Type B pancreatic cell (in vitro differentiated cells): ENCODE measurements at places on chromosomes 11 and 22. TPM values are rescaled to one million over a fixed set of nuclear protein-coding genes. Genes with fewer than 3 reads are reported as not detected.

DNA sequence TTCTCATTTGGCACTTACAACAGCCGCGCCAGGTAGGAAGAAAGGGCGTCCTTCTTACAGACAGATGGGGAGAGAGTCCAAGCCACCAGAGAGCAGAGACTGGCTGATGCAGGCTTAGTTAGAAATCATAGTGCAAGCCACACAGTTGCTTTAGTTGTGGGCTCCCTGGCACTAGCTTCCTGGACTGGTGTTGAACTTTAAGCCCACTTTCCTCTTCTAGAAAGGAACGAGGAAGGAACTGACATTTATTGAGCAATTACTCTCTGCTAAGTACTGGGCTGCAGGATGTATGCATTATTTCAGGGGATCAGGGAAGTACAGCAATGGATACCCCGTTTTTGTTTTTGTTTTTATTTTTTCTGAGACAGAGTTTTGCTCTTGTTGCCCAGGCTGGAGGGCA lies 3.0 kb downstream of the BACE1 start:
- H3K36me3 ChIP-seq, result no peaks in the 10 kb centered on the region
- H3K4me3 ChIP-seq, result peak overlapping the region; percentile 65
- DNase-seq, result no peak
- no peaks in the 10 kb centered on the region for H3K27me3 ChIP-seq
- H3K4me1 ChIP-seq, result peaks cover 21% of the 10 kb centered on the region

GRCh38 chr11:26783997-26784396 lies 62.1 kb upstream of the SLC5A12 start:
- H3K27ac ChIP-seq, result no peak overlapping the region
- no peaks in the 10 kb centered on the region for H3K4me1 ChIP-seq
- no peaks in the 10 kb centered on the region for H3K27me3 ChIP-seq
- H3K36me3 ChIP-seq, result no peaks in the 10 kb centered on the region

DNA sequence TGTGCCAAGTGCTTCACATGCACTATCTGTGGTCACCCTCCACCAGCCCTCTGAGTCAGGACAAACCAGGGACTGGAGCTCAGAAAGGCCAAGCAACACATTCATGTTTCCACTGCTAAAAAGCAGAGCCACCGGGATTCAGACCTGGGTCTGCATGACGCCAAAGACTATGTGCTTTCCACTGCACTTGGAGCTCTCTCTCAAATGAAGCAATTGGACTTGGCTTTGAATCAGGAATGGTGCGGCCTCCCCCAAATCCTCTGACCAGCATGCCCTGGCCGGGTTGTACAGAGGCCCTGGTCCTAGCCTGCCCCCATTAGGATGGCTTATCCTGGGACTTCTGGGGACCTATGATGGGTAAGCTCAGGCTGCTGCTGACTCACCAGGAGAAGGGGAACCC lies 80.7 kb downstream of the PKNOX2 start:
- no peak for DNase-seq
- no peaks in the 10 kb centered on the region for H3K36me3 ChIP-seq
- H3K27ac ChIP-seq, result no peak overlapping the region
- no peak overlapping the region for H3K4me3 ChIP-seq
- H3K27me3 ChIP-seq, result peaks cover 3% of the 10 kb centered on the region
- H3K4me1 ChIP-seq, result peaks cover 8% of the 10 kb centered on the region

DNA sequence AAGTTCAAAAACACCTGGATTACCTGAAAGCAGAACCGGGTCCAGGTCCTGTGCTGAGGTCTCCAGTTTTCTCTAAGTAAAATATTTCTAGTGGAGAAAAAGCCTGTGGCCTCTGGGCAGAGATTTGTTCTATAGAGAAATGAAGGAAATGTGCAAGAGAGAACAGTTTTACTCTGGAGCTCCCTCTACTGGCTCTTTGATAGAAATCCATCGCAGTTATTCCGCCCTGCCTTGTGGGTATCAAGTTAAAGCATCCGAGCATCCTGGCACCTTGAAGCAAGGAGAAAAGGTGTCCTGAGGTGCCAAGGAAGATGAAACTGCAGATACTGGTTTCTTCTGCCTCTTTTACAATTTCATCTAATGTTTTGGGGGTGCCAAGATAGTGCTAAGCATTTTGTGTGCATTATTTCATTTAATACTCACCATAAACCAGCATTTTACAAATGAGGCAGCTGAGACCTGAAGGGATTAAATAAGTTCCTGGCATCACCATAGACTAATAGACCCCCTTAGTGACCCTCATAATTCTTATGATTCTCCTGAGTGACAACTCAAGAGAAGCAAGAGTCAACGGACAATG lies 113.1 kb upstream of the HSD17B12 start:
- H3K27ac ChIP-seq, result no peak overlapping the region
- peaks cover 71% of the 10 kb centered on the region for H3K27me3 ChIP-seq
- no peaks in the 10 kb centered on the region for H3K36me3 ChIP-seq
- H3K4me3 ChIP-seq, result no peak overlapping the region

GRCh38 chr22:40637183-40638150 lies 948 bp upstream of the MRTFA start:
- H3K36me3 ChIP-seq, result peaks cover 4% of the 10 kb centered on the region
- DNase-seq, result no peak
- H3K4me3 ChIP-seq, result peak overlapping the region; percentile 97
- peak overlapping the region; percentile 97 for H3K27ac ChIP-seq

- no peaks in the 10 kb centered on the region for H3K27me3 ChIP-seq
- no peak overlapping the region for H3K4me3 ChIP-seq
- no peaks in the 10 kb centered on the region for H3K4me1 ChIP-seq
- H3K36me3 ChIP-seq, result no peaks in the 10 kb centered on the region
These were observed 879.9 kb upstream of the TENM4 start for GRCh38 chr11:80320765-80321164.

- H3K4me1 ChIP-seq, result no peaks in the 10 kb centered on the region
- H3K27me3 ChIP-seq, result peaks cover 22% of the 10 kb centered on the region
- DNase-seq, result no peak
- no peak overlapping the region for H3K4me3 ChIP-seq
- H3K27ac ChIP-seq, result no peak overlapping the region
These were observed 4.0 kb downstream of the MYO18B start for GRCh38 chr22:25746012-25746373.

DNA sequence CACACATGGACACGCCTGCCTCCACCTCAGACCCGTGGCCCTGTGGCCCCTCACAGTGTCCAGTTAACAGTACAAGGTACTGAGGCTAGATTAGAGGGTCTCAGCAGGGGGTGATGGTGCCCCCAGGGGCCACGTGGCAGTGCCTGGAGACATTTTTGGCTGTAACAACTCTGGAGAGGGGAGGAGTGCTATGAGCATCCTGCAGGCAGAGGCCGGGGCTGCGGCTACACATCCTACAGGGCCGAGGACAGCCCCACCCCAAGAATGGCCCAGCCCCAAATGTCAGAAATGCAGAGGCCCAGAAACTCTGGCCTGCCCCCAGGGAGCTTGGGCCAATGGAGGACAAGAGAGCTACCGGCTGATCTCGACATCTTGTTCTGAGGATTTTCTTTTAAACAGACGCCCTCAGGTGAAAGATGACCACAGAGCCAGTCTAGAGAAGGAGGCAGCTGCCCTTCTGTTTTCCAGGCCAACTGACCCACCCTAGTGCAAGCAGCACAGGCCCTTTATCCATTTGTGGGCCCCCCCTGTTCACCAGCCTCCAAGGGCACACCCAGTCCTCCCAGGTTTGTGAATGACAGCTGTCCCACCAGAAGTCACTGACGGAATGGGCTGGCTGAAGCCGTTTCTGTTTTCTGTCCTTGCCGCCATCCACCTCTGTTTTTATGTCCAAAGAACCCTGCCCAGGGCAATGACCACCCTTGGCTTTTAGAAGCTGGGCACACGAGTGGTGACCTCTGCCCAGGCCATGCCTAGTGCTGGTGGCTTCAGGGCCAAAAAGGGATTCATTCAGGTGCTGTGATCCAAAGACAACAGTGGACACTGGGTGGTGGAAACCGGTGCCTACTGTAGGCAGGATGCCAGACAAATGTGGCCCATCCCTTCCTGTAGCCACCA lies 85.2 kb upstream of the LINC01488 start:
- no peaks in the 10 kb centered on the region for H3K27me3 ChIP-seq
- DNase-seq, result no peak
- H3K27ac ChIP-seq, result no peak overlapping the region
- no peak overlapping the region for H3K4me3 ChIP-seq
- no peaks in the 10 kb centered on the region for H3K36me3 ChIP-seq

Gene C11orf52
- total RNA-seq, result 1.8 and 7.6 TPM in 2 replicates
